DMS 273 treated with DMSO at 0.1 percent for 48 hours (cell line): ENCODE measurements at places on chromosomes 3 and 15.

- no peak for DNase-seq
These were observed 33.9 kb downstream of the DZIP1L start for GRCh38 chr3:138081371-138082084.

DNA sequence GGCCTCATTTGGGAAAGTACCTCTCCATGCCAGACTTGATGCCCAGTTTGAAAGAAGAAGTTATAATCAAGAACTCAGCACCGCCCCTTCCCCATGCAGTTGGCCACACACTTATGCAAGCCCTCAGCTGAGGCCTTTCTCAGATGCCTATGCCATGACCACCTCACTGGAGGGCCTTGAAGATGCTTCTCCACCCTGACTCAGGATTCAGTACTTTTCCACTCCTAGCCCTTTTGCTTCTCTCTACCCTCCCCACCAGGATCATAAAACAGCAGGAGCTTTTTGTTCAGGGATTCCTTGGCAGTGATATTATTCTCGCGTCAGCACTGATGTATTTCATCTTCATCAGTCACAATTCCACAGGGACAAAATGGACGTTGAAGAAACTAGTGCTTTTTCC lies 313.5 kb downstream of the PYDC2 start:
- no peak for DNase-seq

GRCh38 chr15:30038667-30039523 lies 43.9 kb upstream of the GOLGA8J start:
- no peak for DNase-seq

GRCh38 chr3:157294491-157294890 lies 134.5 kb upstream of the CCNL1 start:
- DNase-seq, result no peak

GRCh38 chr3:67484085-67484484 lies 170.3 kb downstream of the SUCLG2 start:
- DNase-seq, result no peak

- no peak for DNase-seq
These were observed 244.2 kb downstream of the WNT5A start for GRCh38 chr3:55242921-55243320.

GRCh38 chr3:66138336-66139313 lies 82.2 kb upstream of the SLC25A26 start:
- DNase-seq, result peak; percentile 17

DNA sequence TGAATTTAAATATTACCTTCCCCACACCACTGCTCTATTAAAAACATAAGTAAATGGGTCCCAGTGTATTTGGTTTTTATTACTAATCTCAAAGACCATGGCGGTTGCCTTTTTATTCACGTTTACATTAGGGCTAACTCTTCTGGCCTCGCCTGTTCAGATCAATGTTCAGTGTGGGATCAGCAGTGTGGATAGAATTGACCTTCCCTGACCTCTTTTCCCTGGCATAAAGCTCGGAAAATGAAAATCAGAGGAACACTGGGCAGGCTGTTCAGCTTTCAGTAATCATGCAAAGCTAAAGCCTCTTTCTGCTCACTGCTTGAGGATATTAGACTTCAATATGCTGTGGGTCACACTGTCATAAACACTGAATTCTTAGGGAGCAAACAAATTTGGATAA lies 422.6 kb upstream of the ONECUT1 start:
- no peak for DNase-seq
